Airway epithelial cell (primary cell): ENCODE measurements at places on chromosomes 4 and X. TPM values are rescaled to one million over a fixed set of nuclear protein-coding genes. Genes with fewer than 3 reads are reported as not detected.

Gene ATP1B4
- total RNA-seq = not detected in 2 replicates

Gene CCSER1
- 1.4 TPM in 1 of 2 replicates, not detected in the other for total RNA-seq

Gene UGT2A3
- total RNA-seq = not detected in 2 replicates

Gene RAB9B
- total RNA-seq = 0.07 and 0.19 TPM in 2 replicates

Gene NXF2
- not detected in 2 replicates for total RNA-seq

Gene ANK2
- 0.23 and 0.92 TPM in 2 replicates for total RNA-seq

Gene FGD1
- 10.0 and 14.1 TPM in 2 replicates for total RNA-seq

Gene RAP1GDS1
- 36.2 and 47.0 TPM in 2 replicates for total RNA-seq

Gene UGT2B10
- not detected in 2 replicates for total RNA-seq

Gene NSUN7
- 1.0 and 1.5 TPM in 2 replicates for total RNA-seq

Gene OCIAD2
- total RNA-seq = 116 and 147 TPM in 2 replicates

Gene CNKSR2
- 0.49 and 3.3 TPM in 2 replicates for total RNA-seq

Gene CETN2
- total RNA-seq = 40.4 and 55.6 TPM in 2 replicates

Gene AWAT2
- not detected in 2 replicates for total RNA-seq

Gene CENPVL1
- not detected in 2 replicates for total RNA-seq

Gene UBE2K
- total RNA-seq = 19.6 and 36.4 TPM in 2 replicates

Gene PF4V1
- not detected in 2 replicates for total RNA-seq

Gene ANKRD50
- total RNA-seq = 8.8 and 11.0 TPM in 2 replicates

Gene LRAT
- 1.3 and 1.4 TPM in 2 replicates for total RNA-seq

Gene USP17L22
- total RNA-seq = not detected in 2 replicates

Gene FAT4
- total RNA-seq = 3.2 and 3.8 TPM in 2 replicates
